ENCODE measurements at places on chromosomes 3 and 15.

- no peak for DNase-seq
Measured at GRCh38 chr3:39752751-39753150, 56.7 kb upstream of the MYRIP start.

GRCh38 chr3:104362319-104362718, 1004.4 kb upstream of the ALCAM start:
- no peak for DNase-seq

- DNase-seq: peak; percentile 46
Measured at GRCh38 chr3:106206146-106206545, 337.3 kb upstream of the CBLB start.

- no peak for DNase-seq
Measured at GRCh38 chr3:103968751-103969150, 1398.0 kb upstream of the ALCAM start.

GRCh38 chr3:186520957-186521842, 23.0 kb downstream of the CRYGS start:
- DNase-seq: no peak

GRCh38 chr3:29919571-29919970, 638.7 kb downstream of the RBMS3 start:
- no peak for DNase-seq

GRCh38 chr15:85763673-85764633, 30.8 kb downstream of the KLHL25 start:
- no peak for DNase-seq

DNA sequence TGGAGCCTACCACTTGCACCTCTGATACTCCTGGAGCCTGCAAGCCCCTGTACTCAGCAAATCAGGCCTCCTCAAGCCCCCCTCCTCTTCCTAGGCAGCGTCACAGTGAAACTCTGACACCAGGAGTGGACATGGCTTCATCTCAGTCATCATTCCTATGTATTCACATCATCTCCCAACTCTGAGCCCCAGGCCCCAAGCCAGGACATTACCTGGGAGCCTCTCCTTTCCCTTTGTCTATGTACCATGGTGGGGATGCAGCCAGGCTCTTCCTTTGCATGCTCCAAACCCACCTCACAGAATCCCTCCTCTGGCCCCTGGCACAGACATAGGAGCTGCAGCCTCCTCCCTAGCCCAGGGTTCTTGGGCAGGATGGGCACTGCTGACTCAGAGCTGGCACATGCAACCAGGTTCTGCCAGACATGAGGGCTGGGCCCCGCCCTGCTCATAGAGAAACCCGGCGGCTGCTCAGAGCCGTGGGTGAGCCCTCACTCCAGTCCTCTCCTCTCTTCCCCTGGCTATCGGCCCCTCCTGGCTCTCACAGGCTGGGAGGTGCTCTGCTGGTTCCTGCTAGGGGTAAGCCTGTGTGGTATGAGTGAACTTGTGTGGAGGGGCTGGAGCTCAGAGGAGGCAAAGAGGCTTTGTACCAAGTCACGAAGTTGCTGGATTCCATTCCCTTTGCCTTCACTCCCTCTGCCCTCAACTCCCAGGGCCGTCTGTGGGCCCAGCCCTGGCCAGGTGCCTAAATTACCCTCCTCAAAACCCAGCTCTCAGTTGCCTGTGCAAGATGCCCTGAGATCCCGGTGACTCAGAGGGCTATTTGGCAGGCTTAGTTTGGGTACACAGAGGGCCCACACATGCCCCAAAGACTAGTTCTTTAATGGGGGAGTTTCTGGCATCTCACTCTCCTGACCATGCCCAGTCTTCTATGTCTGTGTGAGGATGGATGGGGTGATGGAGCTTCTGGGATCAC, 1.9 kb upstream of the PLCD1 start:
- DNase-seq: no peak

- DNase-seq: no peak
Measured at GRCh38 chr3:184620475-184621119, 59.0 kb downstream of the EPHB3 start.

- DNase-seq: no peak
Measured at GRCh38 chr15:52254391-52254790, 41.2 kb downstream of the MYO5C start.

GRCh38 chr15:77410701-77411618, 8.9 kb downstream of the PEAK1 start:
- DNase-seq: peak; percentile 93

GRCh38 chr3:2838546-2839157, 271.5 kb downstream of the IL5RA start:
- peak; percentile 2 for DNase-seq

DNA sequence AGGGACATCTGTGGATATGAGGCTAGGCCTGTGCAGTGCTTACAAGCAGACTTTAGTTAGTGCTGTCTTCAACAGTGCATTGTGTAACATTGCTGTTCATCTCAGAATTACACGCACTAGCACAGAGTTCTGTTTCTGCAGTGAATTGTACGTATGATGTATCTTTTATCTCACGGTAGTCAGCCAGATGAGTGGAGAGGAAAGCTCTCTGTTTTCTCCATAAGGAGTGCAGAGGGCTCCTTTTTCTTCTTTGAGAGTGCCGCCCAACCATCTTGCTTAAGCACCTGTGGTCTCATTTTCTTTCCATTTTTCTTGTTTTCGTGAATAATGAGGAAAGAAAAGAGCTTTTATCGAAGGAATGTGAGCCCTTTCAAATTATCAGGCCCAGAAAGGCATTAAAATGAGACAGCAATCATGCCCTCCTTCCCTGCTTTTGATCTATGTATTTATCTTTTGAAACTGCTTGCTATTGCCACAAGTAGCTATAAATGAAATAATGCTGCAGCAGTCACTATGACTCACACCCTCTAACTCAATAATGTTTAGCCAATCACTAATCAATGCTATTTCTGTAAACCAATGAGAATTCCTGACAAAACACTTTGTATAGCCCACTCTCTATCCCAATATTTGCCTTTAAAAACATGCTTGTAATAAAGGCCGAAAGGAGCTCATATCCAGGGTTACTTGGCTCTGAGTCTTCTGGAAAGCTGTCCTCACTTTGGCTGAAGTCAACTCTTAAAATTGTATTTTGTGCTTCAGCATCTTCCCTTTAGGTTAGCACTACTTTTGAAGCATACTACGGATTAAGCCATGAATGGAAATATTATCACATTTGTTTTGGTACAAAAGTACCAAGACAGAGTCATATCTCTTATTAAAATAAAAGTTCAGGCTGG, 226.0 kb upstream of the P2RY1 start:
- no peak for DNase-seq

DNA sequence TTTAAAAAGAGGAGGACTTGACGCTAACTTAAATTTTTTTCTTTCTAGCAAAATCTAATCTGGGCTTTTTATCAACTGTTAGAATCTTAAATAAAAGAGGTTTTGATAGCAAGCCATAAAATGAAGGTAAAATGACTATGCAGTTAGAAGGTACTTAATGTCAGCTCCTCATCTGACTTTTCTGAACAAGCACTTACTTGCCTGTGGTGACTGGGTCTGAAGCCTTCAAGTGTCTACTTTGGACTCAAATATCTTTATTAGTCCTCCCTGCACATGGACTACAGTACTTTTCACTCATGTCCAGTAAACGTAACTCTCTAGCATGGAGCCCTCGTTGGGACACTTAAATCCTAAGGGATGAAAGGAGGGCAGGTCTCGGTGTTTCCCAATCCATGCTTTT, 135.9 kb downstream of the P2RY1 start:
- no peak for DNase-seq

- no peak for DNase-seq
Measured at GRCh38 chr15:98703126-98703685, 54.9 kb downstream of the IGF1R start.

- no peak for DNase-seq
Measured at GRCh38 chr15:78090422-78091063, 1.8 kb upstream of the SH2D7 start.

Measured in NCI-H1417 (cell line).